Mammary microvascular endothelial cell (primary cell): ENCODE measurements at places on chromosomes 6 and 20. TPM values are rescaled to one million over a fixed set of nuclear protein-coding genes. Genes with fewer than 3 reads are reported as not detected.

SLC32A1 gene
- not detected in 2 replicates for total RNA-seq

ARFGEF3 gene
- 5.3 and 6.5 TPM in 2 replicates for total RNA-seq

FRK gene
- total RNA-seq = under 0.01 TPM in 1 of 2 replicates, not detected in the other

CAGE1 gene
- total RNA-seq = not detected in 2 replicates

SYNDIG1 gene
- not detected in 2 replicates for total RNA-seq

SLC22A1 gene
- total RNA-seq = not detected in 2 replicates

TFAP2C gene
- not detected in 2 replicates for total RNA-seq

AGPAT4 gene
- total RNA-seq = 4.1 and 5.0 TPM in 2 replicates

ULBP2 gene
- total RNA-seq = 19.0 and 21.4 TPM in 2 replicates

EZR gene
- total RNA-seq = 103 and 110 TPM in 2 replicates

MAP1LC3A gene
- 41.6 and 57.4 TPM in 2 replicates for total RNA-seq
